ENCODE measurements at places on chromosomes 16 and 17.

GRCh38 chr17:35617505-35617904 lies 30.4 kb downstream of the AP2B1 start:
- DNase-seq: no peak

DNA sequence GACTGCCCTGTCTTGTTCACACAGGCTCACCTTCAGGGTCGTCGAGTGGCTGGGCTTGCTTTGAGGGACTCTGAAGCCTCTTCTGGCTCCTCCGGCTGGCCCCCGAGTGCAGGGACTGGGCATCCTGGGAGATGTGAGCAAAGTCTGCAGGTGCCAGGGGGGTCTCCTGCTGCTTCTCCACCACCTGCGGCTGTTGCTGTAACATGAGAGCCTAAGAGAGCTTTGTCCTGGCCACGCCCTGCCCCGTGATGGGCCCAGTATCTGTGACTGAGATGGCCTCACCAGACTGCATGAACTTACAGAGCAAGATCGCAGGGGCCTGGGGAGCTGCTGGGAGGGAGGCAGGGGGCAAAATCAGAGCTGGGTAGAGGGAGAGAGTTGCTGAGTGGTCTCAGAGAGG lies 12.5 kb downstream of the ERN2 start:
- no peak for DNase-seq

- no peak for DNase-seq
These were observed 120.7 kb upstream of the GSE1 start for GRCh38 chr16:85492295-85492864.

- DNase-seq: no peak
These were observed 1.7 kb upstream of the CYTH1 start for GRCh38 chr17:78783711-78784324.

GRCh38 chr16:5557966-5558365 lies 460.4 kb upstream of the EEF2KMT start:
- DNase-seq: no peak

Measured in stimulated activated CD8-positive, alpha-beta memory T cell treated with anti-CD3 and anti-CD28 coated beads, Interleukin-4, amount 100 ng/mL, for 4 hours (primary cell).